ENCODE measurements at places on chromosomes 4 and X. TPM values are rescaled to one million over a fixed set of nuclear protein-coding genes. Genes with fewer than 3 reads are reported as not detected.

Gene DCAF12L2
- total RNA-seq = 0.07 TPM

Gene GPRASP2
- total RNA-seq = 14.2 TPM

Gene OPRPN
- total RNA-seq = not detected

Gene MSANTD1
- 0.83 TPM for total RNA-seq

Gene PPP4R3C
- total RNA-seq = not detected

Gene ADH7
- not detected for total RNA-seq

Gene CSAG2
- total RNA-seq = not detected

Gene FAT1
- total RNA-seq = 538 TPM

Gene TRPC3
- total RNA-seq = 0.78 TPM

Gene LNX1
- total RNA-seq = 9.1 TPM

Gene CSTF2
- 15.5 TPM for total RNA-seq

Gene F9
- total RNA-seq = not detected

Gene MFAP3L
- total RNA-seq = 7.2 TPM

Gene COL4A6
- 62.2 TPM for total RNA-seq

Gene PCDH11X
- not detected for total RNA-seq

Gene SERPINA7
- not detected for total RNA-seq

Gene PF4V1
- 2.1 TPM for total RNA-seq

Gene NUDT11
- total RNA-seq = 10.2 TPM

Gene SCD5
- total RNA-seq = 19.9 TPM

Gene AFP
- total RNA-seq = 1.1 TPM

Gene SPANXA2
- total RNA-seq = not detected

Gene GBA3
- 0.07 TPM for total RNA-seq

Gene DMD
- 33.7 TPM for total RNA-seq

Gene SFRP2
- 0.13 TPM for total RNA-seq

Gene FAM120C
- total RNA-seq = 8.3 TPM

Gene SRPX2
- total RNA-seq = 210 TPM

Measured in smooth muscle cell of the pulmonary artery (primary cell).